ENCODE measurements at places on chromosomes 3 and 15.

DNA sequence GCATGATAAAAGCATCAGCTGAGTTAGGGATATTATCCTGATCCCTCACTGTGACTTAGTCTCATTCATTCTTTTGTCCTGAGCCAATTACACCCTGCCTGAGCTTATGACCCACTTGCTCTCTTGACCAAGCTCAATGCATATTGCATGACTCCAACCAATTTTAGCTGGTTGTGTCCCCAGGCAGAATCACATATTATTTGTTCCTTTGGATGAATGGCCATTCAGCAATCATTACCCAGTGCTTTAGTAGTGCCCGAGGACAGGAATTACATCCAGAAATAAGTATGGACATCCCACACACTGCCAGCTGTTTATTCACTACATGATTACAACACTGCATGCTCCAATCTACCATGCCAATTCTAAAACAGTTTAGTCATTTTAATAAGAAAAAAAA lies 322.5 kb downstream of the ZBBX start:
- DNase-seq = no peak

GRCh38 chr3:140546649-140547048 lies 131.2 kb upstream of the TRIM42 start:
- DNase-seq = no peak

- DNase-seq = no peak
Observed at GRCh38 chr3:71438904-71439303, 144.6 kb downstream of the FOXP1 start.

- DNase-seq = no peak
Observed at GRCh38 chr3:71240034-71240433, 343.5 kb downstream of the FOXP1 start.

DNA sequence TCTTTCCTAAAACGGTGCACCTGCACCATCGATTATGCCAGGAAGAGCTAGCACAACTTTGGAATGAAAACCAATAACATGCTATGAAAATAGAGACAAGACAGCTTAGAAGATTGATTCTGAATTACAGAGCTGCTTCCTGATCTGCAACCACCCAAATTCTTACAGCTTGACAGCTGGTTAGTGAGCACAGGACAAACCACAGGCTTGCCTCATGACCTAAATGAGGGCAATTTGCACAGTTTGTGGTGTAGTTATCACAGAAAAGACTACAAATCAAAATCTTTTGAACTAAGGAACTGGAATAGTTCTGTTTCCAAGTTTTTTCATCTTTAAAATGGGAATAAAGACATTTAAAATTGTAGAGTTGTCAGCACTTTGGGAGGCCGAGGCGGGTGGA lies 533.5 kb downstream of the NAALADL2 start:
- DNase-seq = peak; percentile 62
